ENCODE measurements at places on chromosomes 11 and 22.

DNA sequence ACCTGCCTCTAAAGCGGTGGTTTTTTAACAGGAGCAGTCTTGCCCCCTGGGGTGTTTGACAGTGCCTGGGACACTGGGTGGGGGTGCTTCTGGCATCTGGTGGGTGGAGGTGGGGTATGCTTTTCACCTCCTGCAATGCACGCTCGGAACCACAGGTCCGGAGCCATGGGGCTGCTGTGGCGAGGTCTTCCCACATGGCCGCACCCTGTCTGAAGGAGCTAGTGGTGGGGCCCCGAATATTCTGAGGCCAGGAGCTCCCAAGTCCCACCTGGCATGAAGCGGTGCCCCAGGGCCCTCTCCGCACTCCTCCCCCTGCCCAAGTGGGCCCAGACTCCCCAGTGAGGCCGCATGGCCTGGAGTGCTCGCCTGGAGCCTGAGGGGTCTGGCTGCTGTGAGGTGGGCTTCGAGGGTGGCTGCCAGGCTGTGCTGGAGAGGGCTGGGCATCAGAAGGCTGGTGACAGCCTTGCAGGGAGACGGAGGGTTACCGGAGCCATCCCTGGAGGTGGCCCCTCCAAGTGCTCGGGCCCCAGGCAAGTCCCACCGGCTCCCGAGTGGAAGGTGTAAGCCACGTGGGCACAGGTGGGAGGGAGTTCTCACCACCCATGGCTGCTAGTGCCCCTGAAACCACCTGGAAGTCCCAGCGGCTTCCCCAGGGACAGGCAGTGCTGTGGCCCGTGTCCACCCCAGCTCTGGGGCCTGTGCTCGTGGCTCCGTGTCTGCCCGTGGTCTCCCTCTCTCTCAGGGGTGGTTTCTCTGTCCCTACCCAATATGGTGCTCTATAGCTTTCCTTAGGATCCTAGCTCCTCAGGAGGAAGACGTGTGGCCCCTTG is 15.1 kb downstream of the TBX1 start:
- no peak for DNase-seq

DNA sequence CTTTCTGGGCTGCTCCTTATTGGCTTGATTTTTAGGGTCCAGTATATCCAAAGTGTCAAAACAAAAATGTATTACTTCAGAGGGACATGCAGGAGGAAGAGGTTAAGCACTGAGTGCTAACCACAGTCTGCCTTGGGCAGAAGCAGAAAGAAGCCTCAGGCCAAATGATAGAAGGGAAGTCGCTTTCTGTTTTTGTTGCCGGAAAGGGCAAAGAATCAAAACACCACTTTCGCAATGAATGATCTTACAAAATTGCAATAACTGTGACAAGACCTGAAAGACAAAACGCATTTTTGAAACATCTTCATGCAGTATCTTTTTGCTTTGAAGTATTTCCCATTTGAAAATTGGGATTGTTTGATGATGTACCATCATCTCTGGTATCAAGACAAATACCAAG is 70.1 kb upstream of the PICALM start:
- no peak for DNase-seq

DNA sequence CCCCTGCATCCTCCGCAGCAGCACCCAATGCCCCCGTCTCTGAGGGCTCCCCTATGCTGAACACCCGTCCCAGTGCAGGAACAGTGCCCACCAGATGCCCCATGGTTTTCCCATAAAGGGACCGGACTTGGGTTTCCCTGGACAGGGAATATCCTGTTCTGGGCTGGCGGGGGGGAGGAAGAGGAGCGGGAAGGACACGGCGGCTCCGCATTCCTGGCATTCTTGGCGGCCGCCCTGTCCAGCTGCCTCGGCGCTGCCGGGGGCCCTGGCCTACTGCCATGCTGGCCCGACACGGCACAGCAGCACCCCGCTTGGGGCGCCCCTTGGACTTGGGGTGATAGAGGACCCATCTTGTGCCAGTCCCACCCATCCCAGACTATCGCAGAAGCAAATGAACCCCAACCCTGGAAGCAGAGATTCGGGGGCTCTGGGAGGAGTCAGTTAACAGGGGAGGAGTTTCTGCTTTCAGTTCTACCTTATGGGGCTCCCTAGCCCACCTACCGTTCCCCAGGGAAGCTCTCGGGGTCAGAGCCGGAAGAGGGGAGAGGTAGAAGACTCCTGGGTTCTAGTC is 23.7 kb upstream of the CBX7 start:
- no peak for DNase-seq

GRCh38 chr22:50474710-50475651 is at the start of gene SBF1:
Gene SBF1 (minus strand): TSS chr22:50475035. CDS start chr22:50474840, 195 bp downstream.
- peak; percentile 85 for DNase-seq

DNA sequence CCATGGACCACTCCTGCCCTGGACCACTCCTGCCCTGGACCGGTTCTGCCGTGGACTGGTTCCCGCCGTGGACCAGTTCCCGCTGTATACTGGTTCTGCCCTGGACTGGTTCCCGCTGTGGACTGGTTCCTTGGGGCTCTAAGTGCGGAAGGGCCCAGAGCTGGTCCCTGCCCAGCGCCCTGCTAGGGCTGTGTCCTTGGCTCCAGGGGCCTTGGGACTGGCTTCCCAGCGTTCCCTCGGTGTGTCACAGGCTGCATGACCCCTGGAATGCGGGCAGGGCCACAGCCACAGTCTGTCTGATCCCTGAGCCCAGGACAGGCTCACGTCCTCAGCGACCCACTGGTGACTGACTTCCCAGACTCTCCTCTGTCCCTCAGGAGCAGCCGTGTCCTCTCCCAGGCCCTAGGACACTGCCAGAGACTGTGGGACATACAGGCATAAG is 412.2 kb downstream of the TBC1D22A start:
- no peak for DNase-seq

DNA sequence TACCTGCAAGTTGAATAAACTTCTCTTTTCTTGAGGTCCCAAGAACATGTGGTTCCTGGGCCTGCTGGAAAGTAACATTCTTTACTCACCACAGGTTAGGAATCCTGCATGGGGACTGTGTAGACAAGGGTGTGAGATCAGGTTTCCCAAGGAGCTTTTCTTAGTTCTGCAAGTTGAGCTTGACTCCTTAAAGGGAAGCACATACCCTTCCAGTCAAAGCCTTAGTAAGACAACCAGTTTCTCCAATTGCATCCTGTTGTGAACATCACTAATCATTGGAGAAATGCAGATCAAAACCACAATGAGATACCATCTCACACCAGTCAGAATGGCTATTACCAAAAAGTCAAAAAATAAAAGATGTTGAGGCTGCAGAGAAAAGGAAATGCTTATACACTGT is 48.3 kb upstream of the PAK1 start:
- no peak for DNase-seq

GRCh38 chr11:2664376-2664775 is 35.4 kb downstream of the KCNQ1OT1 start:
- no peak for DNase-seq

DNA sequence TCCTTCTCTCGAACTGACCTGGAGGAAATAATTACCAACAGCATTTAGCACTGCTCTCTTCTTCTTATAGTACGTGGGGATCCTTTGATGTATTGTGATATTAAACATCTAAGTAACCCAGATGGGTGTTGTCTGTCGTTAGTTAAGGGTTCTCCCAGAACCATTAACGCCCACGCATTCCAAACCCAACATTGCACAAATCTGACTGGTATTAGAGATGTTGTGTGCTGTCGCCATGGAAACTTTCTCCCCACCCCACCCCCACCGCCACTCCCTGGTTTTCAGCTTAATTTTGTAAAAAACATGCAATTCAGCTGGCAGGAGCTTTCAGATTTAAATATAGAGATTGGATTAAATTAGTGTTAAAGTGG is 1495.2 kb downstream of the TBC1D22A start:
- DNase-seq: no peak

GRCh38 chr11:76215941-76216340 is 9.6 kb upstream of the WNT11 start:
- DNase-seq: no peak

DNA sequence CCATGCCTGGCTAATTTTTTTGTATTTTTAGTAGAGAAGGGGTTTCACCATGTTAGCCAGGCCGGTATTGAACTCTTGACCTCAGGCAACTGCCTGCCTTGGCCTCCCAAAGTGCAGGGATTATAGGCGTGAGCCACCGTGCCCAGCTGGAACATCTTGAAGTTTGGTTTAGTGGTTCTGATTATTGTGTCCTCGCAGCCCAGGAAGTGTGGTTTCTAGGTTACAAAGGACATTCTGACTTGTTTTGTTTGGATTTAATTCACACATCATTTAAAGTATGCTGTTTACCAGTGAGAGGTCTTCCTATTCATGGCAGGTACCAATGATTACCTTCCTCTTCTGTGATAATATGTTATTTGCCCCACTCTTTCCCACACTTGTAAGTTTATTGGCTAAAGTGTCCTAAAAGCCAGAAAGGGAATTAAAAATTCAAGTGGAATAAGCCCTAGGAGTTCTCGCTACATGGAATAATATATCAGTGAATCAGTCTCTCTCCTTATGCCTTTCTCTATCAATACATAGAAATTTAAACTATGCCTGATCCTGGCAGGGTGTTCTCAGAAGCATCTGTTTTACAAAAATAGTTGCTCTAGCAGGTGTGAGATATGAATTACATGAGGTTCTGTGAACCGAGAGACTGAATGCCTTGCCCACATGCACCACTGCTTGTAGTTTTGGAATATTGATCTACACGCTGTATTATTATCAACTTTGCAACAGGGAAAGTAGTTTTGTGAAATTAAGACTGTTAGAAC is 263.1 kb downstream of the DDX10 start:
- DNase-seq: no peak

DNA sequence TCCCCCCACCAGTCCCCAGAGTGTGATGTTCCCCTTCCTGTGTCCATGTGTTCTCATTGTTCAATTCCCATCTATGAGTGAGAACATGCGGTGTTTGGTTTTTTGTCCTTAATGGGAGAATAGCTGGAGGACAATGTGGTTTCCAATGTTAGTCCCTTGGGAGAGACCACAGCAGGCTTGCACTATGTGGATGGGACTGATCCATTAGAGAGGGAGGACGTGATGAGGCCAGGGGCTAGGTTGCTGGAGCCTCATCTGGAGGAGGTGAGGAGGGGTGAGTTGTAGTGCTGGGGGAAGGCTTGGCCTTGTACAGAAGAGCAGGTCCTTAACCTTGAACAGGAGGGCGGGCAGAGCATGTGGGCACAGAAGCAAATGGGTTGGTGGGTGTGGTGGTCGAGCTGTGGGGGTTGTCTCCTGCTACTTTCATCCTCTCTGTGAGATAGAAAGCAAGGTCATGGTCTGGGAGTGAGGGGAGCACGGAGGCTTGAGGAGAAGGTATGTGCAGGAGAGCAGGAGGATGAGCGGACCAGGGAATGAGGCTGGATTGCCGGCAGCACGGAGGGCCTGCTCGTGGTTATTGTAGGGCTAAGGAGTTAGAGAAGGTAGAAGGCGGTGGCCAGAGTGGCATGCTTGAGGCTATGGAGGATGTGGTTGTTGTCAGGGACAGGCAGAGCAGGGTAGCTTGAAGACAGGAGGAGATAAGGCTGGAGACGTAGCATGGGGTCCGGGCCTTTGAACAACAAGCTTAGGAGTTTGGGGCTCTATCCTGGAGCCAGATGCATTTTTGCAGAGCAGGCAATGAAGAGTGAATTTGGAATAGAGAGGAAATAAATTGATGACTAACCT is 11.2 kb upstream of the SREBF2 start:
- DNase-seq: no peak

DNA sequence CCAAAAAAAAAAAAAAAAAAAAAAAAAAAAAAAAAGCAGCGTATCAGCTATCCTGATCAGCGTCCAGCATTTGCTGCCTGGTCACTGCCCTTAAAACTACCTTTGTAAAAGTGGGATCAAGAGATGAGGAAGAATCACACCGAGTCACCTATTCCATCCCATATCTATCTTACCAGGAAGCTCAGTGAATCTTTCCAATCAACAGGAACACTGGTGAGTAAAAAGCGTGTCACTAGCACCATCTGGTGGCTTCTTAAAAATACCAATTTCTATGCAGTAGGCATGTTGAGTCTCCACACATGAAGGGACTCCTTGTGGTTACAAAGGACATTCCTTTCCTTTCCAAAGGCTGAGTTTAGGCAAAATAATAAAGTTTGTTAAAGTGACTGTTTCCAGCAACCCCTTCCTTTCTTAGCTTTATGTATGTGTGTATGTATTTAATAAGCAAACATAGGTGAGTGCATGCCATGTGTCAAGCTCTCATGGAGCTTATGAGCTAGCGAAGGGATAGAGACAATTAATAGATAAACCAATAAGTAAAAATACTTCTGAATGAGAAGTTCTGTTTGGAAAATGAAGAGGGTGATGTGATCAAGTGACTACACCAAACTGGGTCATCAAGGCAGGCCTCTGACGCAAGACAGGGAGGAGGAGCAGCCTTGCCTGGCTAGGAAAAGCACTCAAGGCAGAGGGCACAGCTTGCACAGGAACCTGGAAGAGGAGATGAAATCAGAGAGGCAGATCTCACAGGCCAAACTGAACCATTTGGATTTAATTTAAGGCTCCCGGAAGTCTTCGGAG is 13.9 kb upstream of the TP53AIP1 start:
- peak; percentile 36 for DNase-seq

DNA sequence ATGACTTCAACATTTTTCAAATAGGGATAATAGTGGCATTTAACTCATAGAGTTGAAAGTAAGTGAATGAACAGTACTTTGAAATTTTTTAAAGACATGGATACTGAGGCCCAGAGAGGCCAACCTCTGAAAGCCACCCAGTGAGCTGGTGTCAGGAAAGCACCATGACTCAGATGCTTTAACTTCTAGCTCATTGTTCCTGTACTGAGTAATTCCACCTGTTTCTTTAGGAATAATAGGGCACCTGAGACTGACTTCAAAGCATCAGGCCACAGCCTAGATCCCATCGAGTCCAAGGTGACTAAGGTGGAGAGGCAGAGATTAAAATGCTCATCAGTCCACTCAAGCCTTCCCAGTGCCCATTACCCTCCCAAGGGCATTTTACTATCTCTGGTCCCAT is 491.8 kb upstream of the TENM4 start:
- no peak for DNase-seq

GRCh38 chr11:17839450-17839849 is 104.9 kb downstream of the KCNC1 start:
- no peak for DNase-seq

DNA sequence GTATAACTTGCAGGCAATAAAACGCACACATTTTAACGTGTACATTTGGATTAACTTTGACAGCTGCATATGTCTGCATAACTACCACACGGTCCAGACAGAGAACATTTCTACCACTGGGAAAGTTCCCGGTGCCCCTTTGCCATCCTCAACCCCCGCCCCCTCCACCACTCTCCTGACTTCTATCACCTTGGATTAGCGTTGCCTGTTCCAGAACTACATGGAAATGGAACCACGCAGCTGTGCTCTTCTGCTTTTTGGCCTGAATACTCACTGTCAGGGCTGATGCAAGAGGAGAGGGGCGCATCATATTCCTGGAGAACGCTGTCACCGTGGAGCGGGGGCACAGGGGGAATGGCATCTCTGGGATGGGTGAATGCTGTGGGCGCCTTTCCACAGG is 62.1 kb downstream of the LRP5 start:
- no peak for DNase-seq

- DNase-seq: no peak
Observed at GRCh38 chr11:114261791-114262190, 34.4 kb upstream of the NNMT start.

GRCh38 chr11:57566905-57567514 is 462 bp downstream of the UBE2L6 start:
- DNase-seq: no peak

All from NCI-H1930 (cell line).